Osteoblast (primary cell): ENCODE measurements at places on chromosomes 13 and 19. TPM values are rescaled to one million over a fixed set of nuclear protein-coding genes. Genes with fewer than 3 reads are reported as not detected.

Gene OR7A5
- total RNA-seq = not detected in 2 replicates

Gene ADM5
- total RNA-seq = under 0.01 and 0.29 TPM in 2 replicates

DNA sequence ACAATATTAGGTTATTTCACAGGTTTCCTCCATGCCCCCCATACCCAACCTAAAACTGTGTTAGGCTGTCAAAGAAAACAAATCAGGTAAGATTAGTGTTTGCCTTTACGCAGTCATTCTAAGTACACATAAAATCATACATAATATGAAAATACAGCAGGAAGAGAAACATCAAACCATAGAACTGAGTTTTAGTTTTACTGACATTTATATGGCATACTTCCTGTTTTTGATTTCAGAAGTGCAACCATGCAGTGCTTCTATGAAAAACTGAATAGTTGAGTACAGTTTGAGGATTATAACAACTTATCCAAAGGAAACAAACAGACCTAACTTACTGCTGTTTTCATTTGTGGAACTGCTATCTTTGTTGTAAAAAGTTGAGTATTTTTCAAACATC lies 91.3 kb downstream of the KCNRG start:
- DNase-seq = no peak

DNA sequence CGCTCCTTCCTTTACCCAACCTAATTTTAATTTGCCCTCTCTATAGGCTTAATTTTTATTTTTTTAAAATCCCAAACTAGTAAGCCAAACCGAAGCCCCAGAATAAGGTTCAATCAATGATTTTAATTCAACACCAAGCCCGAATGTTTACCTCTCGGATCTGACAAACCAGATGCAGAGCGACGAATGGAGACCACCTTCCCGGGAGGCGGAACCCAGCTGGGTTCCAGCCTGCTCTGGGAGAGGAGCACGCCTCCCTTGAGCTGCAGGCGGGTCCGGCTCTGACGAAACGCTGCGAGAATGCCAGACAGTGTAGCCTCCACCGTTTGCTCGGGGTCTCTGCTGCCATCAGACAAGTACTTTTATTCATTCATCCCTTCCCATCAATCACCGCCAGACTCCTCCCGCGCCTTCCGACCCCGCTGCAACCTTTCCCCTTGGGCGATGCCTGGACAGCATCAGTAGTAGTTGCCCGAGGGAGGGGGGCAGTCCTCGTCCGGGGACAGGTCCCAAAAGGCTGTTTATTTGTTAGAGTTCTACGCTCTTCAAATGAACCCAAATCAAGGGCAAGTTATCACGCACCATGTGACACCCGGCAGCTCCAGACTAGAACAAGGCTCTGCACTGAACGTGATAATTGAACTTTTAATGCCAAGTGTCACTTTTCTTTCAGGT lies 752 bp upstream of the EDNRB start:
- peak; percentile 48 for DNase-seq

Gene KCNRG
- 4.0 and 5.0 TPM in 2 replicates for total RNA-seq
